AML-193 (cell line): ENCODE measurements at places on chromosomes 4 and X.

DNA sequence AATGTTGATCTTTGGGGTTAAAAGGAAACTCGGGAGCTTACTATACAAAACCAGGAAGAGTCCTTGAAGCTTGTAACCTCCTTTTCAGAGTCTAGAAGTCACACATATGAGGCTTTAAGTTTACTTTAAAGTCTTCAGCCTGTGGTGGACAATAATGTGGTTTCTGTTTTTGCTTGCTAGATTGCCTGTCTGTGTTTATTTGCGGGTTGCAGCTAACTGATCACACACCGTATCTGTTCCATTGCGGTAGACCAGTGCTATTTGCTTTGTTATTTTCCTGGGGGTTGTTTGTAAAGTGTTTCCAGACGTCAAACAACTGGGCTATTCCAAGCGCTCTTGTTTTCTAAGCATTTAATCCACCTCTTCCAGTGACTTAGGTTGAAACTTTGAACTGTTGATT, 143.0 kb upstream of the GYPA start:
- no peak for DNase-seq

DNA sequence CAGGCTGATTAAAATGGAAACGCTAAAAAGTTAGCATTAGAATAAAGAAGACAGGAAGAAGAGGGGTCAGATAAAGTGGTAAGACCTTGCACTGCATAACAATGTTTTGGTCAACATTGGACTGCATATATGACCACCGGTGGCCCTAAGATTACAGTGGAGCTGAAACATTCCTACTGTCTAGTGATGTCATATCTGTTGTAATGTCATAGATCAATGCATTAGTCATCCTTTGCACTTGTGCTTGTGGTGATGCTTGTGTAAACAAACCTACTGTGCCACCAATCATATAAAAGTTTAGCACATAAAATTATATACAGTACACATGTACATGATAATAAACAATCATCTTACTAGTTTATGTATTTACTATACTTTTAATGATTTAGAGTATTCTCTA, 73.0 kb downstream of the TMEM165 start:
- DNase-seq, result no peak

- no peak for DNase-seq
Observed at GRCh38 chr4:88318751-88319350, 34.5 kb upstream of the PPM1K start.

- DNase-seq, result no peak
Observed at GRCh38 chr4:87420276-87420830, 2.0 kb upstream of the NUDT9 start.

DNA sequence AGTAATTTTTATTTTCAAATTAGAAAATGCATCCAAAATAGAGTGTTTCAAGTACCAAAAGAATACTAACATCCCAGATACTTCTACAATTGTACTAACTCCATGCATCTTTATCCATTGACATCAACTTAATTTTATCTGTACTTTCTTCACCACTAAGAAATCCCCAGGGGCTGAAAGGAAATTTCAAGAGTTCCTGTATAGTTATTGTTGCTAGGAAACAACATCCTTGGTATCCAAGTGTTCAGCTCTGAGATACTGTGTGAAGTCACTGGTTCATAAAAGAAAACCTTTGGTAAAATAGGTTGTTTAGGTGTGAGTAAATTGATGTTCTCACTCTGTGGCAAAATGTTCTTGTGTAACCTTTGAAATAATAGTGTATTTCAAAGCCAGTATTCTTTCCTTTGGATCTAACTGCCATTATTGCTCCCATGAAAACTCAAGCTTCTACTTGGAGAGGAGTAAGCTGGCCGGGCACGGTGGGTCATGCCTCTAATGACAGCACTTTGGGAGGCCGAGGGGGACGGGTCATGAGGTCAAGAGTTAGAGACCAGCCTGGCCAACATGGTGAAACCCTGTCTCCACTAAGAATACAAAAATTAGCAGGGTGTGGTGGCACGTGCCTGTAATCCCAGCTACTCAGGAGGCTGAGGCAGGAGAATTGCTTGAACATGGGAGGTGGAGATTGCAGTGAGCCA, 72.9 kb downstream of the COMMD8 start:
- no peak for DNase-seq
